ENCODE measurements at places on chromosomes 5 and 9. TPM values are rescaled to one million over a fixed set of nuclear protein-coding genes. Genes with fewer than 3 reads are reported as not detected.

FAM81B gene
- total RNA-seq = not detected

DNA sequence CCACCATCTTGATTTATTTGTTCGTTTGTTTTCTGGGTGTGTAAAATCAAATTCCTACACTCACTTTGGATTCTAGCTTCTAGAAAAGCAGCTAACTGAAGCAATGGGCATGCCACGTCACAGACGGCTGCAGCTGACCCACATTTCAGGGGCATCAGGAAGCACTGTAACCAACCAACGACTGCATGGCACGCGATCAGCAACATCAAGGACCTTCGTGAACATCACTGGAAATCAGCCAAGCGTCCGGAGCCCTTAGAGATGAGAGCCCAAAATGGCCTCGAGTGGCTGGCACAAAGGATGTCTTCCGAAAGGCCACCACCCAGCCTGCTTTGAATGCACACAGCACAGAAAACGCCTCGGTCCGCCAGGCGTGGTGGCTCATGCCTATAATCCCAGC is 191.1 kb downstream of the OLFM1 start:
- DNase-seq = no peak

GRCh38 chr5:90640484-90641059 is 82.0 kb downstream of the ADGRV1 start:
- no peak for DNase-seq

DNA sequence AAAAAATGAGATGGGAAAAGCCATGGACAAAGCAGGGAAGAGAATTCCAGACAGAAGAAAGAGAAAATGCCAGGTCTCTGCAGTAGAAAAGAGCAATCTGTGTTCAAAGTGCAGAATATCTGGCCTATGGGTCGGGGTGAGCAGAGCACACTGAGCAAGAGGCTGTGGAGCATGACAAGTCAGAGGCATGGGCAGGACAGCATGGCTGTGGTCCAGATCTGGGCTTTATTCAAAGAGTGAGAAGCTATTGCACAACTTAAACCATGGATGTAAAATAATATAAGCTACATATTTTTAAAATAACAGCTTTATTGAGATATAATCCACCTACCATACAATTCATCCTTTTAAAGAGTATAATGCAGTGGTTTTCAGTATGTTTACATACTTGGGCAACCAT is 133.1 kb upstream of the SPDL1 start:
- no peak for DNase-seq

IFNA21 gene
- total RNA-seq = not detected

PCDHGA8 gene
- total RNA-seq = not detected

DNA sequence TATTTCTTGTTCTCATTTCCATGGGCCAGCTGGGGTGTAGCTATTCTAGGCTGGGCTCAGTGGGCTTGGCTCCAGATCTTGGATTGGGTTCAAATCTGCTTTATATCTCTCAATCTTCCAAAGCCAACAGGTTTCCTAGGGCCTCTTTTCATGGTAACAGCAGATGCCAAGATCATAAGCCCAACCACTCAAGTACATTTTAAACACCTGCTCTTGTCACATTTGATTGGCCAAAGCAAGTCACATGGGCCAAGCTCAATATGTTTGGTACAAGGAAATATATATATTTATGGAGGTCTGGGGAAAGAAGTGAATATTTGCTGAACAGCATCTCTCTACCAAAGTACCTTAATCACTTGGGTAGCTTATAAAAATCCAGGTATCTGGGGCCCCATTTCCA is 49.5 kb downstream of the MRRF start:
- no peak for DNase-seq

CD180 gene
- 0.07 TPM for total RNA-seq

Measured in activated CD4-positive, alpha-beta memory T cell treated with anti-CD3 and anti-CD28 coated beads for 36 hours (primary cell).